Psoas muscle (tissue), 8 donors: ENCODE measurements at places on chromosomes 1 and 21. TPM values are rescaled to one million over a fixed set of nuclear protein-coding genes. Genes with fewer than 3 reads are reported as not detected.

Gene KRTAP24-1
- total RNA-seq: not detected

Gene ORC1
- 0.20 TPM for total RNA-seq

Gene DNAJC6
- total RNA-seq: 0.46 TPM

Gene OVAAL
- not detected for total RNA-seq

Gene RAB13
- total RNA-seq: 67.0 TPM

Gene C1orf185
- total RNA-seq: not detected

Gene CD164L2
- not detected for total RNA-seq

Gene OR2T10
- not detected for total RNA-seq

Gene FPGT
- 4.3 TPM for total RNA-seq

Gene AMPD1
- 73.4 TPM for total RNA-seq

Gene FBXO2
- 1.2 TPM for total RNA-seq

Gene KCNJ10
- total RNA-seq: 0.09 TPM

Gene OR2AK2
- total RNA-seq: not detected

Gene OR2T4
- not detected for total RNA-seq

- no peak for DNase-seq
These were observed 188.2 kb upstream of the NFIA start for GRCh38 chr1:60894130-60894529.

DNA sequence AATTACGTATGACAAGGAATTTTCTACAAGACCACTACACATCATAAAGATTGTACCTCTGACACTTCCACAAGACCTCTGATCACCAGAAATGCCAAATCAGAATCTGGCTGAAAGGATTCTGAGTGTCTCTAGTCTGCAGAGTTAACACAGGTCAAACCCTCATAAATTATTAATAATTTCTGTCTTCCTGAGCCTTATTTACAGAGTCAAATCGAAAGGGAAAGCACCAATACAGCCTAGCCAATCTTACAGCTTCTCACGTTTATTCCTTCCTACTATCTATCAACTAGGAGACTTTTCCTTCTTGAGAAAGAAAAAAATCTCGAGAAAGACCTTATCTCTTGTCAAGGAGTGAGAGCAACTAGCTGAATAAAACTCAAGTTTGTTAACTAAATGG is 2151.6 kb downstream of the MRPL39 start:
- no peak for DNase-seq

GRCh38 chr21:41932576-41933312 is 21.1 kb downstream of the C2CD2 start:
- no peak for DNase-seq

GRCh38 chr21:41706263-41706639 is 60.6 kb downstream of the RIPK4 start:
- peak; percentile 32 for DNase-seq

- DNase-seq: no peak
These were observed 27.1 kb upstream of the LEPR start for GRCh38 chr1:65393347-65393746.

GRCh38 chr1:154431586-154432373 is 26.6 kb downstream of the IL6R start:
- peak; percentile 81 for DNase-seq

GRCh38 chr1:155680531-155680930 is 8.0 kb downstream of the YY1AP1 start:
- DNase-seq: no peak

DNA sequence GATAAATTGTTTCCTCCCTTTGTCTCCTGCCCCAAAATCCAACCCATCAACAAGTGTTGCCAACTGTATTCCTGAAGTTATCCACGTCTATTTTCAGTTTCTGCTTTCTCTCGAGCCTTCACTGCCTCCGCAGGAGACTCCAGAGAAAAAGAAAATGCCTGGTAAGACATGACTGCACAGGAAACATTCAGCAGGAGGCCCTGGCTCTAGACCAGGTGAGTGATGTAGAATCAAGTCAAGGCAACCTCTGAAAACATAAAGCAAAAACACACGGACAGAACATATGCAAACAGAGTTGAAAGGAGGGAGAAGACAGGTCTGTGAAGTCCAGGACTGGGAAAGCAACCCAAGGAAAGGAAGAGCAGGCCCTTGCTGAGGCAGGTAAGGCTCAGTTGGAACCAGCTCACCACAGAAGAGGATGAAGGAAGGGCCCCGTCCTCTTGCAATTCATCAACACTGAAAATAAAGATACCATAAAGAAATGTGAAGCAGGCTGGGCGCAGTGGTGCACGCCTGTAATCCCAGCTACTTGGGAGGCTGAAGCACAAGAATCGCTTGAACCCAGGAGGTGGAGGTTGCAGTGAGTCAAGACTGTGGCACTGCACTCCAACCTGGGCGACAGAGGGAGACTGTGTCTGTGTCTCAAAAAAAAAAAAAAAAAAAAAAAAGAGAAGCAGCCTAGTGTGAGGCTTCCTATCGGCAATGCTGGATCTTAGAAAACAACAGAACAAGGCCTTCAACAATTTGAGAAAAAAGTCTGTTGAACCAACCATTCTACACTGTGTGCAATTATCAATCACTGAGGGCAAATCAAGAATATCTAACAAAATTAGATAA is 8.8 kb downstream of the NOL9 start:
- no peak for DNase-seq

DNA sequence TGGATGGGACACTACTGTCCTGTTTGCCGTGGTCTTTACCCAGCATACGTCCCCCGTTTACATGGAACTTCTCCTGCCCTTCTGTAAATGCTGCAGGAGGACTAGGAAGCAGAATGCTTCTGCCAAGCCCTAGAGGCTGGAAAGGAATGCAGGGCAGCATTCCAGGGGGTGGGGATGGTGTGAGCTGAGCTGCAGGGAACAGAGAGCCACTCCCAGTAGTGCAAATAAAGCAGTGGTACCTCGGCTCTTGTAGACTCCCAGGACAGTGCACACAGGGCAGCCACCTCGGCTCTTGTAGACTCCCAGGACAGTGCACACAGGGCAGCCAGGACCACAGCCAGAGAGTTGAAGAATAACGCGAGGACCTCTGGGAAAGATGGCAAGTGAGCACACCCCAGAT is 35.4 kb downstream of the PTPRU start:
- peak; percentile 53 for DNase-seq

DNA sequence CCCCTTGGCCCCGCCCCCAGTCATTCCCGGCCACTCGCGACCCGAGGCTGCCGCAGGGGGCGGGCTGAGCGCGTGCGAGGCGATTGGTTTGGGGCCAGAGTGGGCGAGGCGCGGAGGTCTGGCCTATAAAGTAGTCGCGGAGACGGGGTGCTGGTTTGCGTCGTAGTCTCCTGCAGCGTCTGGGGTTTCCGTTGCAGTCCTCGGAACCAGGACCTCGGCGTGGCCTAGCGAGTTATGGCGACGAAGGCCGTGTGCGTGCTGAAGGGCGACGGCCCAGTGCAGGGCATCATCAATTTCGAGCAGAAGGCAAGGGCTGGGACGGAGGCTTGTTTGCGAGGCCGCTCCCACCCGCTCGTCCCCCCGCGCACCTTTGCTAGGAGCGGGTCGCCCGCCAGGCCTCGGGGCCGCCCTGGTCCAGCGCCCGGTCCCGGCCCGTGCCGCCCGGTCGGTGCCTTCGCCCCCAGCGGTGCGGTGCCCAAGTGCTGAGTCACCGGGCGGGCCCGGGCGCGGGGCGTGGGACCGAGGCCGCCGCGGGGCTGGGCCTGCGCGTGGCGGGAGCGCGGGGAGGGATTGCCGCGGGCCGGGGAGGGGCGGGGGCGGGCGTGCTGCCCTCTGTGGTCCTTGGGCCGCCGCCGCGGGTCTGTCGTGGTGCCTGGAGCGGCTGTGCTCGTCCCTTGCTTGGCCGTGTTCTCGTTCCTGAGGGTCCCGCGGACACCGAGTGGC is at the start of gene SOD1:
TSS of gene SOD1 (plus strand) at position 158 of the 723 bp plus-strand sequence. CDS start at position 235, 77 bp downstream.
- peak; percentile 97 for DNase-seq

- no peak for DNase-seq
These were observed 54.3 kb downstream of the NGF start for GRCh38 chr1:115283681-115284146.

GRCh38 chr1:83511146-83511726 is 487.7 kb downstream of the TTLL7 start:
- DNase-seq: no peak

- DNase-seq: no peak
These were observed 3.1 kb downstream of the TINAGL1 start for GRCh38 chr1:31579374-31579773.

- DNase-seq: no peak
These were observed 31.9 kb downstream of the MAP3K21 start for GRCh38 chr1:233359431-233359830.

- peak; percentile 54 for DNase-seq
These were observed 262.9 kb upstream of the PROX1 start for GRCh38 chr1:213724640-213725536.

DNA sequence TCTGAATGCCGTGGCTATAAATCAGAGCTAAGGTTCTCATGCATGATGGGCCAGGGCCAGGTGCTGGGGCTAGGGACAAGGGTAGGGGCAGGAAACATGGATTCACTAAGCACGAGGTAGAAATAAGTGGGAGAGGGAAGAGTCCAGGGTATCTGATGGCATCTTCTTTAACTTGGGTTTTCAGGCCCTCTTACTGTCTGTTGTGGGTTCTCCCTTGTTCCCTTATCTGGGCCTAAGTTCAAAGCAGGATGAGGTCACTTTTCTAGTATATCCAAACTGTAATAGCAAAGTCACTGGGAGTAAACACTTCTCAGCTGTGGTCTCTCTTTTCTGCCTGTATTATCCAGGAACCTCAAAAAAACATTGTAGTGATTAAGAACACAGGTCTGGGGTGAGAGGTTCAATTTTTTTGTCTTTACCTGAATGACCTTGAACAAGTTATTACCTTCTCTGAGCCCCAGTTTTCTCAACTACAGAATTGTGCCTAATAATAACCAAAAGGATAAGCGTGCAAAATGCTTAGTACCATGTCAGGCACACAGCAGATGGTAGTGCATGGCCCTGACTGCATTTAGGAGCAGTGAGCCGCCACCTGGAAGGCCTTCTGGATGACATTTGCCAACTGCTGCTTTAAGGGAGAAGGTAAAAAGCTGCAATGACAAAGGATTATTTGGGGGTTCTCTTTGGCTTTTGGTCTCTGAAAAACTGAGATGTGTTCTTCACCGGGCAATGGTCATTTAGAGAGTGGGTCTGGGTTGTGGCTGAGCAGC is 53.6 kb upstream of the A3GALT2 start:
- no peak for DNase-seq

DNA sequence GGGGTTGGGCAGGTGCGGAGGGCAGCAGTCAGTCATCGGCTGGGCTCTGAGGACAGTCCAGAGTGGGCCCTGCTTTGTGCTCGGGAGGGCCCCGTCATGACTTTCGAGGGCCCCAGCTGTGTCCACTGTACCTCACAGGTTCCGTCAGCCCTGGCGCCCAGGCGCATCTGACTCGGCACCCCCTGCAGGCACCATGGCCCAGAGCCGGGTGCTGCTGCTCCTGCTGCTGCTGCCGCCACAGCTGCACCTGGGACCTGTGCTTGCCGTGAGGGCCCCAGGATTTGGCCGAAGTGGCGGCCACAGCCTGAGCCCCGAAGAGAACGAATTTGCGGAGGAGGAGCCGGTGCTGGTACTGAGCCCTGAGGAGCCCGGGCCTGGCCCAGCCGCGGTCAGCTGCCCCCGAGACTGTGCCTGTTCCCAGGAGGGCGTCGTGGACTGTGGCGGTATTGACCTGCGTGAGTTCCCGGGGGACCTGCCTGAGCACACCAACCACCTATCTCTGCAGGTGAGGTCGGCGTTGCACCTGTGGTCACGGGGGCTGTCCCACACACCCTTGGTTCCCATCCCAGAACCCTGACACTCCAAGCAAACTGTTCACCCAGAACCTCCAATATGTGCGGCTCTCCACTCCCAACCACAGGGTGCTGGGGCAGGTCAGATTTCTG is 7.8 kb downstream of the PODN start:
- DNase-seq: peak; percentile 41

DNA sequence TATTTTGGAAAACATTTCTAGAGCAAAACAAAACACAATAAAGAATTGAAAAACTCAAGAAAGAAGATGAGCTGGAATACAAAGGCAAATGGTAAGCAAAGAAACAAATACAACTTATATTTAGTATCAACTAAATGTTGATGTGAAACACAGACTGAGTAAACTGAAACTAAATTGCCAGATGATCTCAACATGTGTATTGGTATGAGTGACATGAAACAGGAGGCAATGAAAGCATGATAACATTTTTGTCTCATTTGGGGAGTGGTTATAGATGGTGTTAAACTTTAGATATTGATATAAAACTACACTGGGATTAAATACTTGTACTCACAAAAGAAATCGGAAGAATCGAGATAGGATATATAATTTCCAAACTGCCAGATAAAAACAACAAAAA is 805.6 kb upstream of the CXADR start:
- no peak for DNase-seq

DNA sequence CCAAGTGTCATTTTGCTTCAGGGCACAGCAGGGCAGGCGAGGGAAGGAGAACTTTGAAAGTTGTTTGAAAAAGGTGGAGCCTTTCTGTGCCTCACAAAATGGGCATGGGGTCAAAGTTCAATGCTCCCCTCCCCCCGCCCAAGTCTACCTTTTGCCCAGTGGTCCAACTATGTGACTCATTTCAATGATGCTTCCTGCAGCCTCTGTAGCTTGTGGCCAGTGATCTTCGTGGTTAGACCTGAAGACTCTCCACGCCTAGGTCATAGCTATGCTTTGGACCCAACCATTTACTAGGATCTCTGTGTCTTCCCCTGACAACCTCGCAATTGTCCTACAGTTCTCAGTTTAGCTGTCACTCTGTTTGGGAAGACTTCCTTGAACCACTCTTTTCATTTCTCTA is 280.3 kb upstream of the GJB5 start:
- DNase-seq: no peak

- no peak for DNase-seq
These were observed 13.3 kb downstream of the ETV3L start for GRCh38 chr1:157086299-157086698.

DNA sequence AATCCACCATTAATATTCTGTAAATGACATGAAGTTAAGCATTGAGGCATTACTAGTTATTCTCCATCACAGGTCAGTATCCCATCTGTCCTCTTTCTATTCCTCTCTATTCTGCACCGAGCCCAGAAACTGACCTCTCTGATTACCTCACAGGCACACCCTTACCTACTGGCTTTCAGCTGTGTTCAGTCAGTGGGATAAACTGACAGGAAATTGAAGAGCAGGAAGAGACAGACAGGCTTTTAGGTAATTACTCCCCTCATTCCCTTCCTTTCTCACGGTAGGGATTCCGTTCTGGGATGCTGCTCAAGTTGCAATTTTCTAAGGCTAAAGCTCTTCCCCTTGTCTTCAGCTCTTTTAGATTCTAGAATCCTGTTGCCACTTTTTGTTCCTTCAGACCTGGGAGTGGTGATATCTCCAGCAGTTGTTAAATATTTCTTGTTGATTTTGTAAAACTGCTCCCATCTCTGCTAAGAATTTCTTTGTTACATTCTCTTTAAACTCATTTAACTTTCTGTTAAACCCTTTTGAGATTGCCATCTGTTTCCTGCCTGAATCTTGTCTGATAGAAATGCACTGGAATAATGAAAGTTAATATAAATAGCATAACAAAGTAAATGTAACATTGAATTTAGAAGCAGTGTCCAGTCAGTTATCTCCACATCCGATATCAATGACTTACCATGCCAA is 1063.4 kb downstream of the PLA2G4A start:
- DNase-seq: no peak

- no peak for DNase-seq
These were observed 1.4 kb downstream of the ZMYM4 start for GRCh38 chr1:35269989-35270289.
